ENCODE measurements at places on chromosomes 6 and 20.

GRCh38 chr6:28771401-28772267, 152.2 kb downstream of the TRIM27 start:
- DNase-seq: peak; percentile 64

DNA sequence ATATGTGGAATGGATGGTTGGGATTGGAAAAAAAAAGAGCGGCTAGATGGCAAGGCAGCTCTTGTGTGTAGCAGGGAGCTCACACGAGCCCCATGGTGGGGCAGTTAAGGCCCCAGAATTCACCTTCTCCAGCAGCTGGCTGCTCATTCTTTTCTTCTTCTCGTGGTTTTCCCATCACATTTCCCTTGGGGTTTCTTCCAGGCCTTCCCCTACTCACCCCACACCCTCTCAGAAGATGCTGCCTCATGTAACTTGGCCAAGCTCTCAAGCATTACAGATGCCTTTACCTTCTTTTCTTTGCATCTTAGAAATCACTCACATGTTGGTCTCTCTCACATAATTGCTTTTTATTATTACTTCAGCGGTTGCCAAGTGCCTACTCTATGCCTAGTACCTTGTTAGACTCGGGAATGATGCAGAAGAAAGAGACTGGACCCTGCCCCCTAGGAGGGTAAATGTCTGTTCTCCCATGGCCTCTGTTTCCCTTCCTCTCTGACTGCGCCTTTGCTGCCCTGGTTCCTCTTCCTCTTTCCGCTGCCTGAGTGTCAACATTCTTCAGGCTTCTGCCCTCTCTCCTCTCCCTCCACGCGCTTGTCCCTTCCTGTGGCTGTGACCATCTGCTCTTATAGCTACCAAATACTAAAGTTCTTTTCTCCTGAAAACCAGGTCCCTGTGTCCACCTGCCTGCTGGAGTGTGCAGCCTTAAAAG, 28.6 kb downstream of the PPARD start:
- no peak for DNase-seq

DNA sequence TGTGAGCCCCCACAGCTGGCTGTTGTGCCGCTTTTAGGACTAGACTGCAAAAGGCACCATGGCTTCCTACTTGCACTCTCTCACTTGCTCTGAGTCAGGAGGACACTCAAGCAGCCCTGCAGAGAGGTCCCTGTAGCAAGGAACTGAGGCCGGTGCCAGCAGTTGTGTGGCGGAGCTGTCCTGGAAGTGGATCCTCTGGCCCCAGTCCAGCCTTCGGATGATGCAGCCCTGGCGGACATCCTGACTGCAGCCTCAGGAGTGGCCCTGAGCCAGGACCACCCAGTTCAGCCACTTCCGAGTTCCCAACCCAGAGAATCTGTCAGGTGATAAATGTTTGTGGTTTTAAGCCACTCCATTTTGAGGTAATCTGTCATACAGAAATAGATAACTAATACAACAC, 17.5 kb downstream of the CTCFL start:
- DNase-seq: no peak

DNA sequence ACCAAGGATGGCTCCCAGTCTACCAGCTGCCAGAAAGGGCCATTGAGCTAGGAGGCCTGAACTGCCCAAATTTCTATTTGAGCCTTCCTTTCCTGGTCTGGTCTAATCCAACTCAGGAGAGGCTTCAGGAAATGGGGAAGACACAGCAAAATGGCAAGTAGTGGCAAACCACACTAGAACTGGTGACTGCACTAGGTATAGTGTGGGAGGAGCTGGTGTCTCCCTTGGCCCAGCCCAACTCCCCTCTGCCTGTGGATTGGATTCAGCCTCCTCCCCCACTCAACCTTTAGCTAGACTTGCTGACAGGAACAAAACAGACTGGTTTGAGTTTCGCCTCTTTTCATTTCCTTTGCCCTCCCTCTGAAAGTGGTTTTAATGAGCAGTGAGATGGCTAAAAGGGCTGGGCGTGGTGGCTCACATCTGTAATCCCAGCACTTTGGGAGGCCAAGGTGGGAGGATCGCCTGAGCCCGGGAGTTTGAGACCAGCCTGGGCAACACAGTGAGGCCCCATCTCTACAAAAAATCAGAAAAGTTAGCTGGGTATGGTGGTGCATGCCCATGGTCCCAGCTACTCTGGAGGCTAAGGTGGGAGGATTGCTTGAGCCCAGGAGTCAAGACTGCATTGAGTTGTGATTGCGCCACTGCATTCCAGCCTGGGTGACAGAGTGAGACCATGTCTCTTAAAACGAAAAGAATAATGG, 17.5 kb downstream of the MRPS18A start:
- DNase-seq: no peak

GRCh38 chr6:136306466-136306865, 16.8 kb upstream of the BCLAF1 start:
- DNase-seq: no peak

DNA sequence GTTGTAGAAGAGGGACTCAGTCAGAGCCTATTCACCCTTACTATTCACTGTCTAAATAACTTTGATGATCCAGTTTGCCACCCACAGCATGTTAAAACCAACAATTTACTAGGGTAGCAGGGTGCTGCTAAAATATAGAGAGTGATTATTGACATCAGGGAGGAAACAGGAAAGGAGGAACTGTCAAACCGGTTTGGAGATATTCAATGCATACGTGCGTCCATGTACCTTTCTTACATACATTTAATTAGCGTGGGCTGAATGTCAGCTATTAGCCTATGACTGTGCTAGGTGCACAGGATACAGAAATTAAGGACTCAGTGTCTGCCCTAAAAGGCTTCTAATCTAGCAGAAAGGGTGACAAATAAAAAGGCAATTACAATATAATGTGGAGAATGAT, 57.2 kb downstream of the IL20RA start:
- DNase-seq: peak; percentile 97

DNA sequence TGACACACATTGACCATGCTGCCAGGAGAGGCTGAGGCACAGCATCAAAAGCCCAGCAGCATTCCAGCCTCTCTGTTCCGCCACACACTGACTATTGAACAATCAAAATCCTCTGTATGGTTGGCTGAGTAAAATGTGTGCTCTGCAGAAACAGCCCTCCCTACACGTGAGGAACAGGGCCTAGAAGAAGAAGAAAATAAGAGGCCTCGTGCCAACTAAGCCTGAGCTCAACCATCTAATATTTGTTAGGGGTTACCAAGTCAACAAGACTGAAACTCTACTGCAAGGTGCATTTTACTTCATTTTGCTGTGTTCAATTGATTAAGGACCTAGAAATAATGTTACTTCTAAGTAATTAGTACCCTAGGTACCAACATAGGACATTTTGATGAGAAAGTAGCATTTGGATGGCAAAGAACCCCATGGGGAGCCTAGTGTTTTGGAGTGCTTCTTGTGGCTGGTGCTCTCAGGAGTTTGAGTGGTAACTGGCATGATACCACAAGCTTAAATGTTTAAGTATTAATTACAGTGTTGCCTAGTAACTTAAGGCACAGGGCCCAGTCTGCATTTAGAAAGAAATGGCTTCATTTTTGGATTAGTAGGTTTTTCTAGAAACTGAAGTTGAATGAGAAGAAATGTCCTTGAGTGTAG, 146.6 kb upstream of the PLN start:
- no peak for DNase-seq

DNA sequence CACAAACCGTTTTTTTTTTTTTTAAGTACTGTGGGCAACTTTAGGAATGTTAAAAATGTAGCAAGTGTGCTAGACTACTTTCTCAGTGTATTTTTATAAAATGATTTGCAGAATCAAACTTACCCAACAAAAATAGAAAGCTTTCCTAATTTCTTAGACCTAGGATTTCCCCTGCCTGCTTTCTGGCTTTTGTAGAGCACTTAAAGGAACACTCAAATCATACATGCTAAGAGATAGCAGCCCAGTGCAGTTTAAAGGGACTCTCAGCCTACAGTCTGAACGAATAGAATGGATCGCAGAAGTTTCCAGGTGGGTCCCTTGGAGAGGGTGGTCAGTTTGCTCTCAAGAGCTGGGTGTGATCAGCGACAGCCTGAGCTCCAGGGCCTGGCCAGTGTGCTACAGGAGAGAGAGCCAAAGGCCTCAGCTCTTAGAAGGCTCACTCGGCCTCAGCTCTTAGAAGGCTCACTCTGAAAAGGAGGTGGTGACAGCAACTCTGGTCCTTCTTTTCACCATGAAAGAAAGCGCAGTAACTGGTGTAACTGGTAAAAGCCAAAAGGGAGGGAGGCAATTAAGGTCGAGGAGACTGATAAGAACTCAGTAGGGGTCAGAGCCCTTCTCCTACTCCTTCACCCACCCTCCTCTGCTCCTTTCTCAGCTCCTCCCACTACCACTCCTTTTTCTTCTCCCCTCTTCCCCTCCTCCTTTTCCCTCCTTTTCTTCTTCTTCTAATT, 142.4 kb downstream of the ZFP64 start:
- DNase-seq: no peak

DNA sequence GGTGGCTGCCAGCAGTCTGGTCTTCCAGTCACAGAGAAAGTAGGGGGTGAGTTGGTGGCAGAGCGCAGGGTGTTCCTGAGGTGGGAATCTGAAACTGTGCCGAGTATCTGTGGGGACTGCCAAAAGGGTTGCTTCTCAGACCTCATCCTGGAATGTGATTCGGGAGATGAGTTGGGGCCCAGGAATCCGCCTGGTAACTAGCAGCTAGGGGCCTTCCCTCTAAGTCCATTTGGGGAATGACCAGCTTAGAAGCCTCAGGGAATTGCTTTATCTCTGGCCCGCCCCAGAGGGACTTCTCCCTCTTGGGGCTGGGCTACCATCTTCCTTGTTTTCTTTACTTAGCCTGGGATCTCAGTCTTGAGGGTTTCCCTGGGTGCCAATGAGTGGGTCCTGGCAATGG, 49.6 kb downstream of the MOCS1 start:
- no peak for DNase-seq

DNA sequence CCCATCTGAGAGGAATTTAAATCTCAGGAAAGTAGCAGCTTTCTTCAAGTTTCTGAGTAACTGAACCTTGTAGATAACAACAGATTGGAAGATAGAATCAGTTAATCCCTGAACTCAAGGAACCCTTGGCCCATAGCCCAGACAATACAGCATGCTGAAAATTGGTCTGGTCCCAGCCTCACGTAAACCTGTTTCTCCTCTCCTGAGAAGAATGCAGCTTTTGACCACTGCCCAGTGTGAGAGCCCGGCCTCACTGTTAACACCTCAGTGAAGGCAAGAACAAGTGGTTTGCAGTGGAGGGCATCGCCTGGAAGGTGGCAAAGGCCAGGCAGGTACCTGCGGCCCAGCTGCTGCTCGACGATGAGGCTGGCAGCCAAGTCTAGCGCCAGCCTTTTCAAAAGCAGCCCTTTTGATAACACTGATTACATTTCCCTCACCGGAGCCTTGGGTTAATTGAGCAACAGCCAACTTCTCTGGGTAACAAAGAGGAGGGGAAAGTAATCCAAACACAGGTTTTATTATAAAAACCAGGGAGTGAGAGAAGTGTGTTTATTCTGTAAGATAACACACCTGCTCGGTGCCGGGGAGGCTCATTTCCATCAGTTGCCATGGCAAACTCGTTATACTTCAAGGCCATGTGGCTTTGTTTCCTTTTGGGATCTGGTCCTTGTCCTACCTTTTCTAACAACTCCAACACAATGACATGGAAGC, 54.0 kb downstream of the TRAF3IP2 start:
- DNase-seq: peak; percentile 99

DNA sequence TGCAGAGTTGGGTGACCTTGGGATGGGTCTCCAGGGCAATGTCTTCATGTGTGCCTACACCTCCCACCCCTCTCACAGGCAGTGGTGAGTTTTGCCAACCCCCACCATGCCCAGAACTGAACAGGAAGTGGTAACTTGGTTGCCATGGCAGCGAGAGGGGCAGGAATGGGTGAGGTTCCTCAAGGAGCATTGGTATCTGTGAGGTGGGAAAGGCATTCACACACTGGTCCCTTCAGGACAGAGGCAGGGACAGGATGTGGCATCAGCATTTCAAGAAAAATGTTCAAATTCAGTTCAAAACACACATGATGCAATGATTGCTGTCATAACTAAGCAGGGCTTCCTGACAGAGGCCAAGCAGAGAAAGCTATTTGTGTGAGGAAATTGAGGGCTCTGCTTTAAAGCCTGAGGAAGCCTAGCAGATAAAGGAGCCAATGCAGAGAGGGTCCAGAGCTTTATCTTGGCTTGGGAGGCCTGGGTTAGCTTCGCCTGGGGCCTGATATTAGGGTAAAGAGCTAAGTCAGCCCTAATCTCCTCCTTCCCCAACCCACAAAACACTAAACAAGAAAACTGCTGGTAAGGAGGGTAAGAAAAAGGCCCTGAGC, 551 bp downstream of the TREML2 start:
- no peak for DNase-seq

DNA sequence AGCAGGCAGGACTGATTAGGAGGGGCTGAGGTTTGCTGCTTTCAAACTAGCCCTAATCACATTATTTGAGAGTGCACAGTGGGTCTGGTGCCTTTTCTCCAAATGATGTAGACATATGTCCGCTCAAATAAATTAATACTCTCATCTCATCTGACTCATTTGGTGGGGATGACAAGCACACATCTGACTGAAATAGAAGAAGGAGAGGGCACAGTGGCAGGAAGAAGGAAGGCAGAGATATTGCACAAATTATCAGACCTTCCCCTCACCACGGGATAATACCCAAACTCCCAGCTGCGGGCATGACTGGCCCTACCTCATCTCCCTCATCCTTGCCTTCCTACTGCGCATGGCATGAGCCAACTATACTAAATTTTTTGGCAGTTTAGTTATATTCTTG, 33.9 kb upstream of the TNFRSF21 start:
- no peak for DNase-seq

DNA sequence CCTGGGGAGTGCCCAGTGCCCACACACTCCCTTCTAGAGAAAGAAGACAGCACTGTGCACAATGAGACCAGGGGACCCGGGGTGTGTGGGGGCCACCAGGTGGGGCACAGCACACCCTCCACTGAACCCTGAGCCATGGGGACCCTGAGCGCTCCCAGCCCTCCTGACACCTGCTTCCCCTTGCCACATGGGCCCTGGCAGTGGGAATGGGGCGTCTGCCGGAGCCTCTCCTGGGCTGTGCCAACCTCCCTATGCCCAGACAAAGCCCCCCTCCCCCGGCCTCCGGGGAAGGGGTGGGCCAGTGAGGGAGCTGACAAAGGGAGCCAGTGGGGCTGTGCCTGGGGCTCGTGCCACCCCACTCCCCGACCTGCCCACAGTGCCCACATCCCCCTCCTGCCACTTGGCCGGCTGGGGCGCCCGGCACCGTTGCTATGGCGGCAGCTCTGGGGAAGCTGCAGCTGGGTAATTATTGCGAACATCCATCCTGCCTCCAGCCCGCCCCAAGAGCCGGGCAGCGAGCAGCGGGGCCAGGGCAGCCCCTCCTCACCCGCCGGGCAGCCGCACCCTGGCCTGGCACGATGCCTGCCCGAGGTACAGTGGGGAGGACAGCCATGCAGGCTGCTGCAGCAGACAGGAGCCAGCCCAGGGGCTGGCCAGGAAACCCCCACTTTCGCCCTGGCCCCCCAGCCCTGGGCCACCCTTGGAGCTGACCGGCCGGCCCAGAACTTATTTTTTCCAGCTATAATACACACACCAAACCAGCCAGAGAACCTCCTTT, 41.9 kb upstream of the NOL4L start:
- peak; percentile 71 for DNase-seq
